ENCODE measurements at places on chromosomes 13 and 19. TPM values are rescaled to one million over a fixed set of nuclear protein-coding genes. Genes with fewer than 3 reads are reported as not detected.

Gene ZSWIM4
- total RNA-seq = 19.9 TPM

Gene LILRB1
- not detected for total RNA-seq

Gene KISS1R
- 2.4 TPM for total RNA-seq

Gene GNA15
- total RNA-seq = not detected

Gene LGALS7
- not detected for total RNA-seq

Gene SBSN
- total RNA-seq = 0.20 TPM

Measured in neural crest cell (in vitro differentiated cells).